H1 (cell line): ENCODE measurements at places on chromosomes 1 and 21. TPM values are rescaled to one million over a fixed set of nuclear protein-coding genes. Genes with fewer than 3 reads are reported as not detected.

- DNase-seq = no peak
These were observed 32.2 kb upstream of the SNX27 start for GRCh38 chr1:151579436-151580225.

DNA sequence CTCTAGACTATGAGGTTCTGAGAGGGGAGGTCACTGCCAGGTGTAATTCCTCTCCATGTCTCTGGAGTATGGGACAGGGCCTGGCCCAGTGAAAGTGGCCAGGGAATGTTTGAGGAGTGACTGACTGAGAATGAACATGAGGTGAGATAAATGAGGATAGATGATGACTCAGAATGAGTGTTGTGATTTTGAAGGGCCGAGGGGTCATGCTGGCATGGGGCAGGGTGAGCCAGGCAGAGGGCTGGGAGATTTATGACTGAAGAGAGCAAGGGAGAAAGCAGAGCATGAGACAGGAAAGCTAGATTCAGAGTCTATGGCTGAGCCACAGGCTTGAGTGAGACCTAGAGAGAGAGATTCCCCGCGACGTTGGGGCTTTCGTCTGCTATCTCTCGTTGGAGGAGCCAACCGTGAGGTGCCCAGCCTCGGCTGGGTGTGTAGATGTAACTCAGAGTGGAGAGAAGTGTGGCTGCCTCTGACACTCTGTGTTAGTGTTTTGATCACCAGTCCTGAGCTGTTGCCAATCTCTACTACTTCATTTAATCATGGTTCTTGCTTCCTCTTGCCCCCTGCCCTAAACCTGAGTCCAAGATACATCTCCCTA, 50.1 kb downstream of the FOXD2 start:
- DNase-seq = no peak

GRCh38 chr21:17159697-17160096, 353.1 kb upstream of the CXADR start:
- no peak for DNase-seq

DNA sequence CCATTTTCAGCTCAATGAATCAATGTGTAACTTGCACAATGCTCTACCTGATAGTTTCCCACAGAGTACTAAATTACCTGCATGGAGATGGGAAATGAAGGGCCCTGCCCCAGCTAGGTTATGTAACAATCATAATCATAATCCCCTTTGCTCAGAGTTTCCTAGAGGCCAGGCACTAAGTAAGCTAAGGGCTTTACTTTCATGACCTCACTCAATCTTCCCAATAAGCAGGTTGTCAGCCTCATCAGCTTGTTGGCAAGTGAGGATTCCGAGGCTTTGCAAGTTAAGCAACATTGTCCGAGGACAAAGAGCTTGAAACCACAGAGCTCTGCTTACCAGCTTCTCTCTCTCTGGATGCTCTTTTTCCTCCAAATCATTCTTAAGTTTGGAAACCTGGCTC, 64.1 kb upstream of the NTPCR start:
- no peak for DNase-seq

The DMBX1 gene
- 0.30 TPM in 1 of 2 replicates, not detected in the other for total RNA-seq

GRCh38 chr1:23699280-23700179, 7.9 kb downstream of the RPL11 start:
- DNase-seq = no peak

The GUCA2A gene
- not detected in 2 replicates for total RNA-seq

- DNase-seq = no peak
These were observed 107.0 kb downstream of the PDE9A start for GRCh38 chr21:42760361-42760950.

The INAVA gene
- 43.4 and 46.8 TPM in 2 replicates for total RNA-seq

DNA sequence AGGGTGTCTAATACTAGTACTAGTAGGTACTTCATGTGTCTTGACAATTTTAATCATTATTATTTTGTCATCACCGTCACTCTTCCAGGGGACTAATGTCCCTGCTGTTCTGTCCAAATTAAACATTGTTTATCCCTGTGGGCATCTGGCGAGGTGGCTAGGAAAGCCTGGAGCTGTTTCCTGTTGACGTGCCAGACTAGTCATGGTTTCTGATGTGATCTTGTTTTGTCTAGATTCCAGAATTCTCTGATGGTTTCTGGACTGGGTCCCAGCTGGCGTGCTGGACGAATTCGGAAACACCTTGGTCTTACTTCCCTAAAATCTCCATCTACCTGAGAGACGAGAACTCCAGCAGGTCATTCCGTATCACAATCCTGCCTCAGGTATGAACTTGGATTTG, 66.1 kb upstream of the FAM3B start:
- no peak for DNase-seq

The CD53 gene
- 0.55 and 0.56 TPM in 2 replicates for total RNA-seq

DNA sequence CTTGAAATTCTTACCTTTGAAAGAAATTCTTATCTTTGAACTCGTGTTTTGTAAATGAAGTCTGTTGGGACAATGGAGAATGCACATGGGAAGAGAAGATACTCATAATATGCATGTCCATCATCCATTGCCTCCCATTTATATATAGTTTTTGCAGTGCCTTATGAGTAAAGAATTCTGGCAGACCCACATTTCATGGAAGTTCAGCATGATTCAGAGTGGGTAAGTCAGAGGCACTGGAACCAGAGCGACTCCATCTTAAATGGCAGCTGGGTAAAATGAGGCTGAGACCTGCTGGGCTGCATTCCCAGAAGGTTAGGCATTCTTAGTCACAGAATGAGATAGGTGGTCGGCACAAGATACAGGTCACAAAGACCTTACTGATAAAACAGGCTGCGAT, 13.8 kb downstream of the LAX1 start:
- DNase-seq = no peak

The SYPL2 gene
- 1.5 and 1.7 TPM in 2 replicates for total RNA-seq

DNA sequence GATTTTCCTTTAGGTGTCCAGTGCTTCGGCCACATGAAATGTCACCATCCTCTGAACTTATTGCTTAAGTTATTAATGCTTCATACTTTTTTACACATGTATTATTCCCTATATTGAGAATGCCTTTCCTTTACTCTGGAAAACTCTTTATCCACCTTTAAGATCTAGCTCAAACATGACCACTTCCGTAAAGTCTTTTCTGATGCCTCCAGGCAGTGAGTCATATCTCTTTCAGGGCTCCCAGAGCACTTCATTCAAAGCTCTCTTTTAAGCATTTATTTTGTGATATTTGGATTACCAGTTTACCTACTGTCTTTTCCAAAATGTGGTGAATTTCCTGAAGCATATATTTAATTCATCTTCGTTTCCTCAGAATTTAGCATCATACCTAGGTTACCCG, 178.9 kb downstream of the HS2ST1 start:
- no peak for DNase-seq

DNA sequence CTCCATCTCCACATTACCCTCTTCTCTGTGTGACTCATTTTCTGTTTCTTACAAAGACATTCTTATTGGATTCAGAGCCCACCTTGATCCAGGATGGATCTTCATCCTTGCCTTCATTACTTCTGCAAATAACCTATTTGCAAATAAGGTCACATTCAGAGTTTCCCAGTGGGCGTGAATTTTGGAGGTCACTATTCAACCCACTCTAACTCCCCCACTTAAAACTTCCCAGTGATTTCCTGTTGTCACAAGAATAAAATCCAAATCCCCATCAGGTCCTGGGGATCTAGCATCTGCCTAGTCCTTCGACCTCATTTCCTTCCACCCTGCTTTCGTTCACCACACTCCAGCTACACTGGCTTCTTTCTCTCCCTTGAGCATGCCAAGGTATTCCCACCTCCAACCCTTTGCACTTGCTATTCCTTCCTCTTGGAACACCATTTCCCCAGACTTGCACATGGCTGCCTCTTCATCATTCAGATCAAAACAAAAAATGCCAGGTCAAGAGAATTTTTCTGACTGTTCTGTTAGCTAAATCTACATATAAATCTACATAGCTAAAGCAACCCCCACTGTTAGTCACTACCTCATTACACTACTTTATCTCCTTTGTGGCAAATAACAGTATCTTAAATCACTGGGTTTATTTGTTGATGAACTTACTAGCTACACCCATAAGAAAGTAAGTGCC, 187.2 kb downstream of the TOMM20 start:
- no peak for DNase-seq

DNA sequence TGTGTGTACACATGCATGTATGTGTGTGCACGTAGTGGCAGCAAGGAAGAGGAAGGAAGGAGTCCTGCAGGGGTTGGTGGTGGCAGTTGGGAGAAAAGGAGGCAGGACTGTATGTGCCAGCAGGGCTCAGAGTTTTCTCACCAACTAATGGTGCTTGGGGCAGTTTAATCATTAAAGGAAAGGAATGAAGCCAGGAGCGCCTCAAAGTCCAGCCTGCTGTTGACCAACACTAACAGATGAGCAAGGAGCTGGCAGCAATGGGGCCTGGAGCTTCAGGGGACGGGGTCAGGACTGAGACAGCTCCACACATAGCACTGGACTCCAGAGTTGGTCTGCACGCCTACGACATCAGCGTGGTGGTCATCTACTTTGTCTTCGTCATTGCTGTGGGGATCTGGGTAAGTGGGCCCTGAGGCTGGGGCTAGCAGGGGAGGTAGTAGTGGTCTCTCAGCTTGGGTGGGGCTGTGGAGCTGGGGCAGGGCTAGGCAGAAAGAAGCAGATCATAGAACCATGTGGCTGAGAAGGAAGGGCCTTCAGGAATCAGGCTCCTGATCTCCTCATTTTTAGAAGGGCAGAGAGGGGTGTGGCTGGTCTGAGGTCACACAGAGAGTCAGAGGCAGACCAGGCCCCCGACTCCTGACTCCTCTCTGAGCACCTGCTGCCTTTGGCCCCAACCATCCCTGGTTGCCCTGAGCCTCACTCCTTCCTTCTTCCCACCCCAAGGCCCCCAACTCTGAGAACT, at the start of gene SLC5A9:
TSS of gene SLC5A9 (plus strand) at position 216 of the 742 bp plus-strand sequence. CDS start at position 237, 21 bp downstream.
- DNase-seq = no peak

The SPTA1 gene
- total RNA-seq = not detected in 2 replicates

- no peak for DNase-seq
These were observed 6.6 kb downstream of the FMO1 start for GRCh38 chr1:171254859-171255258.

- DNase-seq = no peak
These were observed 20.7 kb downstream of the LBR start for GRCh38 chr1:225406976-225407725.

- DNase-seq = no peak
These were observed 685 bp downstream of the RIMKLA start for GRCh38 chr1:42381280-42381673.

- DNase-seq = no peak
These were observed 102.3 kb upstream of the FGGY start for GRCh38 chr1:59194621-59195020.

- DNase-seq = no peak
These were observed 78.8 kb downstream of the EPHB2 start for GRCh38 chr1:22789356-22789994.

GRCh38 chr21:14888202-14888601, 176.6 kb downstream of the NRIP1 start:
- DNase-seq = no peak

The HAO2 gene
- not detected in 2 replicates for total RNA-seq

DNA sequence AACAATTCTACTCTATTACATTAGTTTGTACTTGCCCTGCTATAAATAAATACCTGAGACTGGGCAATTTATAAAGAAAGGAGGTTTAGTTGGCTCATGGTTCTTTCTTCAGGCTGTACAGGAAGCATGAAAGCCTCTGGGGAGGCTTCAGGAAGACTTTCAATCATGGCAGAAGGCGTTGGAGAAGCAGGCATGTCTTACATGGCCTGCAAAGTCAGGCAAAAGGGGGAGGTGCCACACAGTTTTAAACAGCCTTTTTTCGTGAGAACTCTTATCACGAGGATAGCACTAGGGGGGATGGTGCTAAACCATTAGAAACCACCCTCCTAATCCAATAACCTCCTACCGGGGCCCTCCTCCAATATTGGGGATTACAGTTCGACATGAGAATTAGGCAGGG, 102.9 kb downstream of the DYRK1A start:
- DNase-seq = no peak

GRCh38 chr1:56355422-56355821, 223.9 kb downstream of the PLPP3 start:
- DNase-seq = no peak

The STPG1 gene
- 10.3 and 11.0 TPM in 2 replicates for total RNA-seq

DNA sequence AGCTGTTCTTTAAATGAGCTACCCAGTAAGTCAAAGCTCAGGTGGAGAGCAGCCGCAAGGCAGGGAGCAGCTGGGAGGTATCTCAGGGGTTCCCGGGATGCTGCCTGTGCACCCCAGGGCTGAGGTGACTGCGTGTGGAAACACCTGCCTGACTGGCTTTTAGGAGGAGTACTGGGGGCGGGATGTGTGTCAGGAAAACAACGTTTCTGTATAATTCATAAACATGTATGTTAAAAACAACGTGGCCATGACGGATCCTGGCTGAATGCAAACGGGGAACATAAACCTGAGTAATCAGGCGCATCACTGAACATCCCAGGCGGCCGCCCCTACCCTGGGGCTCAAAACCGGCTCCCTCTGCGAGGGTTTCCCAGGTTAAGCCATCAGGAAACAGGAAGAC, 1.5 kb downstream of the C1orf159 start:
- no peak for DNase-seq

The SNRPE gene
- 419 and 461 TPM in 2 replicates for total RNA-seq

- no peak for DNase-seq
These were observed 558 bp downstream of the PAXBP1 start for GRCh38 chr21:32770871-32771523.

GRCh38 chr1:38454749-38455441, 404.7 kb downstream of the RRAGC start:
- DNase-seq = no peak

- DNase-seq = peak; percentile 78
These were observed 49.8 kb upstream of the RIPK4 start for GRCh38 chr21:41816583-41817165.

DNA sequence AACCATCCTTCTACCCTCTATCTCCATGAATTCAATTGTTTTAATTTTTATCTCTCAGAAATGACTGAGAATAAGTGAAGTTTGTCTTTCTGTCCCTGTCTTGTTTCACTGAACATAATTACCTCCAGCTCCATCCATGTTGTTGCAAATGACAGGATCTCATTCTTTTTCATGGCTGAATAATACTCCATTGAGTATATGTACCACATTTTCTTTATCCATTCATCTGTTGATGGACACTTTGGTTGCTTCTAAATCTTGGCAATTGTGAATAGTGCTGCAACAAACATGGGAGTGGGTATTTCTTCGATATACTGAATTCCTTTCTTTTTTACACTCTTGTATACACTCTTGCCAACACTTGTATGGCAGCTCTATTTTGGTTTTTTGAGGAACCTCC, 72.8 kb upstream of the COX20 start:
- no peak for DNase-seq
